Stimulated activated CD8-positive, alpha-beta memory T cell treated with anti-CD3 and anti-CD28 coated beads, Interleukin-15, amount 100 ng/mL, for 4 hours (primary cell): ENCODE measurements at places on chromosomes 7 and 10.

DNA sequence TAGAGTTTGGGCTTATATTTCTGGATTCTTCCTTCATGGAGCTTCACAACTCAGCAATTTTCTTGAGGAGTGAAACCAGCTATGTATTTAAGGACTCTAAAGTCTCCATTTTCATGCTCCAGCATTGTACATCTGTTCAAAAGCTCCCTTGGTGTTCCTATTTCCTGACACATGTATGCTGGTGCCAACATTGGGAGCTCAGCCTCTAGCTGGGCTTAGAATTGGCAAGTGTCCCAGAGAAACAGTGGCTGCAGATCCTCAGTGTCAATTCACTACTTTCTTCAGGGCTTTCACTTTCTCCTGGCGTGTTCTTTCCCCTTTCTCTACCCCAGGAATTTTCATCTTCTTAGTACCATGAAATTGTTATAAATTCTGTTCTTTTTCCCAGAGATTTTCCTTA, 103.1 kb downstream of the ZNF467 start:
- no peak for DNase-seq

GRCh38 chr10:67575532-67575931, 120.5 kb downstream of the CTNNA3 start:
- no peak for DNase-seq

GRCh38 chr7:87479951-87480350, 4.5 kb upstream of the ABCB4 start:
- no peak for DNase-seq

GRCh38 chr7:150978126-150978789, at the start of gene KCNH2:
Gene KCNH2, minus strand, starts transcription at chr7:150978321. Its CDS starts 408 bp downstream, at chr7:150977913.
- DNase-seq, result no peak

GRCh38 chr10:102785818-102786217, 42.1 kb downstream of the WBP1L start:
- no peak for DNase-seq

DNA sequence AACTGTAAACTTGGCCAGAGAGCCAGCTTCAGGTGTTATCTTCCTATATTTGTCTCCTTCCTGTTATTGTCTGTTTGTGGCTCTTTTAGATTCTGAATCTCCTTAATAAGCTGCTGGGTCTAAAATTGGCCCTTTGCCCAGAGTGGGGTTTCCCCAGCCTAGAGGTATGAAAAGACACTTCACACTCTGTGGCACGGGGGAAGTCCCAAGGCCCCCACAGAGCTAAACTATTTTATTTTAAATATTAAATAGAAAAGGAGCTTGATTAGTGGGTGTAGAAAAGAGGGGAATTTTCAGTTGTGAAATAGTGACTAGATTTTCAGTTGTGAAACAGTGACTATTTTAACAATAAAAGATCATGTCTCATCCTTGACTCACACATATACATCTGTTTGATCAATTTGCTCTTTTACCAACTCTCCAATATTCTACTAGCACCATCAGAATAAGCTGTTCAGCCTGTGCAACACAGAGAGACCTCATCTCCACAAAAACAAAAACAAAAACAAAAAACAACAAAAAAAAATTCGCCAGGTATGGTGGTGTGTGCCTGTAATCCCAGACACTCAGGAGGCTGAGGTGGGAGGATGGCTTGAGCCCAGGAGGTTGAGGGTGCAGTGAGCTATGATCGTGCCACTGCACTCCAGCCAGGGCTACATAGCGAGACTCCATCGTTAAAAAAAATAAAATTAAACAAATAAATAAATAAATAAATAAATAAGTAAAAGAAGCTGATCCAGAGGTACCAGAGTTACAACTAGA, 24.9 kb upstream of the ADO start:
- DNase-seq, result peak; percentile 65

DNA sequence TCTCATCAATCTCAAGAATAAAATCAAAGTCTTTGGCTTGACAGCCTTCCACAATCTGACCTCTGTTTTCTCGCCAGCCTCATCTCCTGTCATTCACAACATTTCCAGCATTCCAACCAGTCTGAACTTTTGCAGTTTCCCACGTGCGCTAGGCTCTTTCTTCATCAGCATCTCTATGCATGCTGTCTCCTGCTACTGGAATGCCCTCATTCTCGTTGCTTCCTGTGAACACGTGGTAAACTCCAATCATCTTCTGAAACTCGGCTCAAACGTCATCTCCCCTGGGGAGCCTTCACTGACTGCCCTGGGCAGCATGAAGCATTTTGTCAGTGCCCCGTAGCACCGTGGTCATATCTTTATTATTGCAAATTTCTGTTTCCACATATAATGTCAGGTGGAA, 12.2 kb upstream of the RSBN1L start:
- no peak for DNase-seq

GRCh38 chr7:36217961-36218284, 64.9 kb downstream of the EEPD1 start:
- no peak for DNase-seq

DNA sequence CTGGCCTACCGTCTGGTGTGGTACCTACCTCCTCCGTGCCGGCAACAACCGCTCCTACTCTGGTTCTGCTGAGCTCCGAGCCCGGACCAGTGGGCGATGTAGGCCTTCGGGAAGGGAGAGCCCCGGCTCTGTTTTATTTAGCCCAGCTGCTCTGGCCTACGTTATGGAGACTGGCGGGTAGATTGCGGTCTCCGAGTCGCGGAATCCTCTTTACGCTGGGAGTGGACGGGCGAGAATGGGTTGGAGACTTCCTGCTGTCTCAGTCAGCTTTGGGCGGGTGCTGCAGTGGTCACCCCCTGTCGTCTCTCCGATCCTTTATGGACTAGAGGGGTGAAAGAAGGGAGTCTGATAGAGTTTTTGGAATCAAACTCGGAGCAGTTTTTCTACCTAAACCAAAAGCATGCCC, 406 bp downstream of the CBLL1 start:
- DNase-seq, result no peak

GRCh38 chr7:154767142-154767541, 235.8 kb downstream of the PAXIP1 start:
- no peak for DNase-seq

GRCh38 chr10:15420858-15421257, 49.8 kb upstream of the FAM171A1 start:
- DNase-seq, result no peak

- no peak for DNase-seq
Observed at GRCh38 chr7:71193099-71193810, 61.3 kb downstream of the GALNT17 start.

DNA sequence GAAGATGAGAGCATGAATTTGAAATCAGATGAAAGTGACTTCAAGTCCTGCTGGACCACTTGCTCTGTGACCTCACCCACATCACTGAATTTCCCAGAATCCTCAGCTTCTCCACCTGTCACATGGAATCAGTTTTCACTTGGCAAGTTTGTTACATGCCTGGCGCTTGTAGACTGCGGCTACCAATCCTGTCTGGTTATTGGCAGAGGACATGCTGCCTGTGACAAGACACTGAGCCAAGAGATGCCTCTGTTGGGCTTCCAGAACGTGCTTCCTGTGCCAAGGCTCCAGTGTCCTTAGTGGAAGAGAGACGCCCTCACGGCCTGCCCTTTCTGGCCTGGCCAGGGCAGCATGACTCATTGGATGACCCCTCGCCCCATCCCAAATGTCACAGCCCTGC, 4.4 kb upstream of the MYL10 start:
- DNase-seq, result no peak

- no peak for DNase-seq
Observed at GRCh38 chr7:37363536-37364491, 84.8 kb downstream of the ELMO1 start.

GRCh38 chr7:20284771-20285143, 45.9 kb upstream of the ITGB8 start:
- DNase-seq, result no peak

DNA sequence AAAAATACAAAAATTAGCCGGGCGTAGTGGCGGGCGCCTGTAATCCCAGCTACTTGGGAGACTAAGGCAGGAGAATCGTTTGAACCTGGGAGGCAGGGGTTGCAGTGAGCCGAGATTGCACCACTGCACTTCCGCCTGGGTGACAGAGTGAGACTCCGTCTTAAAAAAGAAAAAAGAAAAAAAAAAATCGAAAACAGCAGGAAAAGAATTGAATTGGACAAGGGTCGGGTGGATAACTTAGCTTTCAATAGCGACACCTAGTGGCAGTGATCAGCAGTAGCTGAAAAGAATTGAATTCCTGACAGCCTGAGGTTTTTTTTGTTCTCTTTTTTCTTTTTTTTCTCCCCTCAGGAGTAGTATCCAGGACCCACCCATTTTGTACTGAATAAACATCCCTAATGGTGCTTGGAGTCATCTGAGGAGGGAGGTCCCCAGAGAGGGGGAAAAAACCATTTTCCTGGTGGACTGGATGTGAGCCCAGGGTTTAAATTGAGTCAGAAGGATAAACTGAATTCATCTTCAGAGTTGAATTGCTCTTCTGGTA, 55.1 kb downstream of the CYCS start:
- no peak for DNase-seq

- no peak for DNase-seq
Observed at GRCh38 chr10:66362522-66362921, 563.3 kb upstream of the LRRTM3 start.

DNA sequence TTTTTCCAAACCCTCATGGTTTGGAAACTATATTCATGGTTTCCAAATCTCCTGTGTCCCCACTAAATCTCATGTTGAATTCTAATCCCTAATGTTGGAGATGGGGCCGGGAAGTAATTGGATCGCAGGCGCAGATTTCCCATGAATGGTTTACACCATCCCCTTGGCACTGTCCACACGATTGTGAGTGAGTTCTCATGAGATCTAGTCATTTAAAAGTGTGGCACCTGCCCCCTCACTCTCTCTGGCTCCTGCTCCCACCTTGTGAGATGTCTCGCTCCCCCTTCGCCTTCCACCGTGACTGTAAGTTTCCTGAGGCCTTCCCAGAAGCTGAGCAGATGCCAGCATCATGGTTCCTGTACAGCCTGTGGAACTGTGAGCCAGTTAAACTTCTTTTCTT, 3.3 kb upstream of the MTPAP start:
- no peak for DNase-seq

GRCh38 chr7:15795393-15795792, 108.9 kb upstream of the MEOX2 start:
- DNase-seq, result no peak

DNA sequence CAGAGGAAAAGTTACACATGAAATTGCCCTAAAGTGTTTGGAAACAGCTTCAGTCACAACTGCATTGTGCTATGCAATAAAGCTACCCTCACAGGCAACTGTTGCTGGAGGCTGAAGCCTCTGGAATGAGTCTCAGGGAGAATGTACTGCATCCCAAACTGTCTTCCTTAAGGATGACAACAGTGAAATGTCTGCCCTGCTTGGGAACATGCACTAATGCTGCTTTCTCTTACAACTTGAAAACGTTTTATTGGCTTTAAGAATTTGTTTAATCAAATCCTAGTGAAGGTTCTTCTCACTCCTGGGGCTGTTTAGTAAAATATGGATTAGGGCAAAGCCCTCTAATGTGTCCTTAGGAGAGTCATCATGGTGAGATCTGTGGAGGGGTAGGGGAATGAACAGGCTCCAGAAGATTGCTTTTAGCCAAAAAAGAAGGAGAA, 215.4 kb downstream of the TWIST1 start:
- DNase-seq, result no peak

GRCh38 chr10:114420811-114421485, 16.6 kb upstream of the AFAP1L2 start:
- no peak for DNase-seq

- DNase-seq, result no peak
Observed at GRCh38 chr7:24713039-24713793, 44.0 kb downstream of the GSDME start.

DNA sequence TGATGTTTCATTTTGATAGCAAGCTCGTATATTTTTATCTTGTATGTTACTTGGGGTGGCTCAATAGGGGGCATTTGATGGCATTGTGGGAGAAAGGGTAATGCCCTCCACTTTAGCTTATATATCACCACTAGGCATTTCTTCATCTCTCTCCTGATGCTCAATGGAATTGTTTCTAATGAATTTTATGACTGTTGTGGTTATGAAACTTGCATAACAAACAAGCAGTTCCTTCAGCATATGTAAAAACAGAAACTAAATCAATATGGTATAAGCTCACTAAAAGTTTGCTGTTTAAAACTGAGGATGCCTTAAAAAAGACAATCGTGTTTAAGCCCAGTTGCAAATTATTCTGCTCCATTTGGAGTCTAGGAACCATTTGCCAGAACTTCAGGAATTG, 75.5 kb downstream of the CDK14 start:
- no peak for DNase-seq

GRCh38 chr10:108782411-108782810, 1140.9 kb downstream of the XPNPEP1 start:
- DNase-seq, result no peak

DNA sequence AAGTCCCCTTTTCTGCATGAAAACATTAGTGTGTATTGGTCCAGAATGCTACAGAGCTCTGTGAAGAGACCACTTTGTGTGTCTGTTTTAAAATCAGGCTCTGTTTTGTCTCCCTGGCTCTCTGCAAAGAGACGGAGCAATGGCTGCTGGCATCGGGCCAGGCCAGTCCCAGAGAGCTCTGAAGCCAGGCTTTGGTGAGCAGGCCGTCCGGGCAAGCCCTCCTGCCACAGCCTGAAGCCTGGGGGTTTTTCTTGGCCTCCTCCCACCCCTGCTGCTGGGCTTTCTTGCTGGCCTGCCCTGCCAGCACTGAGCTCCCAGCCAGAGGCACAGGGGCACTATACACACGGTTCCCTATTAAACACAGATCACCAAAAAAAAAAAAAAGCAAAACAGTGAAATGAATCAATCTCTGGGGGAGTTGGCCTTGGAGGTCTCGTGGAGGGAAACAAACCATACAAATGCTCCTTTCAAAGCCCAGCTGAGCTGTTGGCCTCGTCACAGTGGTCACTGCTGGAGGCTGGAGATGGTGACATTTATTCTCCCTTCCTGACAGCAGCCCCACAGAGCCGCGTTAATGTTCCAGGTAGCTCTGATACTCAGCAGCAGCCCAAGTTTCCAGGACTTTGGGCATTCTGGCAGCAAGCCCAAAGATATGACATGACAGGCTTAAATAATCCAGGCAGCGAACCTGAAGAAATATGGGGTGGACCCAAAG, 237.2 kb downstream of the TCF7L2 start:
- DNase-seq, result no peak

- no peak for DNase-seq
Observed at GRCh38 chr10:105102977-105103376, 461.9 kb downstream of the SORCS3 start.

GRCh38 chr10:5453749-5454489, 41.6 kb downstream of the NET1 start:
- DNase-seq, result no peak

- no peak for DNase-seq
Observed at GRCh38 chr10:58404001-58404400, 18.8 kb downstream of the TFAM start.

GRCh38 chr7:100483722-100484672, at the start of gene NYAP1:
Gene NYAP1, plus strand, starts transcription at chr7:100483927. Its CDS starts 1,385 bp downstream, at chr7:100485312.
- peak; percentile 28 for DNase-seq

- no peak for DNase-seq
Observed at GRCh38 chr10:123562387-123562786, 103.8 kb upstream of the GPR26 start.

DNA sequence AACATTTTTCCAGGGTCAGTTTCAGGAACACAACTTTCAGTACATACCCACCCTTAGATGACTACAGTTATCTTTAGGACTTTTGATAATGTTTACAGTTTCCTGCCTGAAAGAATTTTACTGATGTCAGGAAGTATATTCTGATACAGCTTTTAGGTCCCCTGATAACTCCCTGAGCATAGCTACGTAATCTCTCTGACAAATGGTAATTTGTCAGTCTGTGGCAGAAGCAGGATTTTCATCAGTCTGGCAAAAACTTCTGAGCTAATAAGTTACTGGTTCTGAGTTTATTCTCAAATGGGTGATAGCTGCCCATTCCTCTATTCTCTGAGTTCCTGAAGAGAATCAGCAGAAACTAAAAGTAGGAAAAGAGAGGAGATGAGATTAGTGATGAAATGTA, 270.1 kb upstream of the MTPN start:
- no peak for DNase-seq

GRCh38 chr7:157500171-157500960, 163.6 kb downstream of the DNAJB6 start:
- no peak for DNase-seq
